ENCODE measurements at places on chromosomes 2 and 18.

DNA sequence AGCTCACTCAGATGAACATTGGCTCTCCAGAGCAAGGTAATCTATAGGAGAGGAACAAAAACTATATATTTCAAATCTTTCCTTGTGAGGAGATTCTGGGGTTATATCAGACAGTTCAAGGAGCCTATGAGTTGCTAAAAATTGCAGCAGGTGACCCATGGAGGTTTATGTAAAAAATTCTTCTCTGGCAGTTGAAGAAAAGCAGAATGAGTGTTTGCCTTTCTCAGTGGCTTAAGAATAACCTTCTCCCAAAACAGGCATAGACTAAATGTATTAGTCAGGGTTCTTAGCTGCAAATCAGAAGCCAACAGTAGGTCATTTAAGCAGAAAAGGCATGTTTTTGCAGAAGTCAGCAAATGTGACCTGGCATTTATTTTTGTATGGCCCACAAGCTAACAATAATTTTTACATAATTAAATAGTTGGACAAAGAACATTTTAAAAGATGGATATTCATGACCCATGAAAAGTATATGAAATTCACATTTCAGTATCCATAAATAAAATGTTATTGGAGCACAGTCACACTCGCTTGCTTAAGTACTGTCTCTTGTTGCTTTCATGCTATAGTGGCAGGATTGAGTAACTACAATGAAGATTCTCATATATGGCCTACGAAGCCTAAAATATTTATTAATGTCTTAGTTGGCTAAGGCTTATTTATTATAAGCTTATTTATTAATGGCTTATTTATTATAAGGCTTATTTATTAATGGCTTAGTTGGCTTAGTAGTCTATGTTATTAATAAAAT is 93.4 kb upstream of the TLK1 start:
- no peak for DNase-seq

DNA sequence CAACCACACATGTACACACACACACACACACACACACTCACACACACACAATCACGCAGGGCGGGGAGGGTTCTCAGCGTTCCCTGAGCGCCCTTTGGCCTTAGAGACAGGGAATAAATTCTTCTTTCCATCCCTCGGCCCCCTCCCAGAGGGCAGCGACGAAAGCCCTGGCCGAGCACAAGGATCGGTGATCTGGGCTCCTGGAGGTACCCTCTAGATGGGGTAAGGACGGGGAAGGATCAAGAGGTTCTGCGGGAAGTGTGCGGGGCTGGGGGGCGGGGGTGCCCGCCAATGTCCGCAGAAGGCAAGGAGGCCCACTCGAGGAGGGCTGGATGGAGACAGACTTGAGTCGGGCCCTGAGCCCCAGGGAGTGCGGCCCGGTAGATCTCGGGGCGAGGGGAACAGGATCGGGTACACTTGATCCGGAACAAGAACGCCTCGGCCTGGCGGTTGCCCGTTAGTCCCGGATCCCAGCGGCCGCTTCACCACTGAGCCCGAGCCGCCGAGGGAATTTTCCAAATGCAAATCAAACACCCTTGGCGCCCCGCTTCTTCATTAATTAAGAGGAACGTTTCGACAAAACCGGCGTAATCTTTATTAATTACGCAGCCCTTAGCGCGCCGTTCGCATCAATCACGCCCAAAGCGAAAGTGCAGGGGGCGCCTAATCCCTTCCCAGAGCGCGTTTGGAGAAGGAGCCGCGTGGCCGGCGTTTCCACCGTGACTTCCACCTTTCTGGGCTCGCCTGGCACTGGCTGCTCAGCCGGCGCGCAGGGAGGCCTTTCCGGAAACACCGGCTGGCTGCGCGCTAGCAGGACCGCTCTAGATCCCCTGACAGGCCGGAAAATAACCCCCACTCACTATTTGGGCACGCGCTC is 7.0 kb upstream of the PAX3 start:
- no peak for DNase-seq

GRCh38 chr2:207416900-207417299 is 112.9 kb upstream of the CREB1 start:
- no peak for DNase-seq

- no peak for DNase-seq
These were observed 30.3 kb downstream of the GCFC2 start for GRCh38 chr2:75680402-75680801.

- DNase-seq = no peak
These were observed 115.2 kb downstream of the MARCHF4 start for GRCh38 chr2:216257089-216257488.
